ENCODE measurements at places on chromosomes 3 and 15.
A peak's percentile ranks its signal among the peaks of the same experiment; 100 is the strongest.

DNA sequence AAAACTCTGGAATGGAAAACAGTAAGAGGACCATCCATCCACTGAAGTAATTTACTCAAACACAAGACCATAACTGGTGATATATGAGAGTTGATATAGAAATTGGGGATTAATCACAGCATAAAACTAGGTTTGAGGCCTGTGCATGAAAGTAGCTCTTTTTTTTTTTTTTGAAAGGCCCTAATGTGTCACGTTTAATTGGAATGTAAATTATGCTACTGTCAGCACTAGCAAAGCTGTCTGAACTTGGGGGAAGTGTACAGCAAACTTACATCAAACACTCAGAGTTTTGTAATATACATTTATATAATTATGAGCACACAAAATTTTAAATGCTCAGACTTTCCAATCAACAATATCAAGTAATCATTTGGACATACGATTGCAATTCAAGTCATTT is 154.1 kb downstream of the GREM1 start:
- no peak for DNase-seq

DNA sequence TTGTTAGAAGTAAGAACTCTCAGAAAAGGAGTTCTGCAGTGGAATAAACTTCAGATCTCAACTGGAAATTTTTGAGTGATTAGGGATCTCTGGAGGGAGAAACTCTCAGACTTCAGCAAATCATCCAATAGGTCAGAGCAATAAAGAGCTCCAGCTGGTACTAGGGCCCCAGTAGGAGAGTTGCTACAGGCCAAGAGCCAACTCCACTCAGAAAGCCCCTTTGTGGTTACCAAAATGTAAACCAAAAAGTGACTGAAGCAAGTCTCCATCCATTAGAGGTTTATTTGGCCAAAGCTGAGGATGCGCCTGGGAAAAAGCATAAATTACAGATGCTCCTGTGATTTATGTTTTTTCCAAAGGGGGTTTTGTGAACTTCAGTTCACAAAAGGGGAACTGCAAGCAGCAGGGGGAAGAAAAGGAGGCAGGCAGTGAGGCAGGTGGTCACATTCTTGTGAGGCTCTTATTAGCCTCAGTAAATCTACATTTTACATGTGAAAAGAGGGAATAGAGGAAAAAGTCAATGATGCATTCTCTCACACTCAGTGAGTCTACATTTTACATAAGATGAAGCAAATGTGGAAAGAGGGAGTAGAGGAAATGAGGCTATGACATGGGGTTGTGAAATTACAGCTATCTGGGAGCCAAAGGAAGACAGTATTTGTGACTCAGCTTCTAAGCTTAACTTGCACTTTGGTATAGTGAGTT is 92.4 kb upstream of the DAZL start:
- no peak for DNase-seq

DNA sequence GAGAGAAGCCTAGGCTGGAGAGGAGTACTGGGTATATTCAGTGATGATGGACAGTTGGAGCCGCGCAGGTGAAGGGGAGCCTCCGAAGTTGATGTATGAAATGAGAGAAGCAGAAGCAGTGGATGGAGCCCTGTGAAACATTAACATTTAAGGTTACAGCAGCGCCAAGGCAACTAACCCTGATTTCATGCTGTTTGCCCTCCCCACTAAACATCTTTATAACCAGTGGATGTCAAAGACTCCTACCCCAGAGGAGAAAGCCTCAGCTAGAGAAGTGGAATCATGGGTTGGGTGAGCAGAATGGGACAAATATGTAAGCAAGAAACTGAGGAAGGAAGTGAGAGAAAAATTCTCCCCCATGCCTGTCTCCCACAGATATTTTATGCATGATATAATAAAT is 92.0 kb upstream of the NMNAT3 start:
- DNase-seq, result no peak

DNA sequence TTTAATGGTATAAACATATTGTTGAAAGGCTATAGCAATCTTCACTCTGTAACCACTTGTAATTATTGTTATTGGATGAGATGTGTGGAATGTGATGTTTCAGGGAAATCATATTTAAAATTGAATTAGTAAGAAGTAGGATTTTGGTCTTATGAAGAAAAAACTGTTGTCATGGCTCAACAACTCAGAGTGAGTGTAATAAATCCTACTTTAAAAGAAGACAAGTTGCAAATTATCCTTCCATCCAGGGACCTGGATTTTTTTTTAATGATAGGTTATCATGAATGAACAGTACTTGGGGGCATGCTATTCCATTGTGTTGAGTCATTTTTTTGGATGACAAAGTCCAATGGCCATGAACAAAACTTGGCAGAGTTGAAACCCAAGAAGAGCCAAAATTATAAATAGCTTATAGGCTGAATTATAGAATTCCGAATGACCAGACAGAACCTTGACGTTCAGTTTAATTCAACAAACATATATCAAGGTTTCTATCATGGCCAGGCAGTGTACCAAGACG is 625.5 kb upstream of the ZNF717 start:
- DNase-seq, result no peak

GRCh38 chr3:48112813-48113212 is 75.4 kb downstream of the CDC25A start:
- no peak for DNase-seq

- DNase-seq, result peak; percentile 62
Measured at GRCh38 chr3:52055537-52056351, 627 bp downstream of the DUSP7 start.

Data from activated naive CD4-positive, alpha-beta T cell treated with anti-CD3 and anti-CD28 coated beads, Interleukin-2, amount 10 ng/mL, durations not matched to agents 7 days and 5 days (primary cell).